ENCODE measurements at places on chromosomes 13 and 19.

- DNase-seq = no peak
Measured at GRCh38 chr19:47099576-47100050, 14.0 kb downstream of the ZC3H4 start.

GRCh38 chr13:35961002-35961401, 170.2 kb downstream of the DCLK1 start:
- no peak for DNase-seq

DNA sequence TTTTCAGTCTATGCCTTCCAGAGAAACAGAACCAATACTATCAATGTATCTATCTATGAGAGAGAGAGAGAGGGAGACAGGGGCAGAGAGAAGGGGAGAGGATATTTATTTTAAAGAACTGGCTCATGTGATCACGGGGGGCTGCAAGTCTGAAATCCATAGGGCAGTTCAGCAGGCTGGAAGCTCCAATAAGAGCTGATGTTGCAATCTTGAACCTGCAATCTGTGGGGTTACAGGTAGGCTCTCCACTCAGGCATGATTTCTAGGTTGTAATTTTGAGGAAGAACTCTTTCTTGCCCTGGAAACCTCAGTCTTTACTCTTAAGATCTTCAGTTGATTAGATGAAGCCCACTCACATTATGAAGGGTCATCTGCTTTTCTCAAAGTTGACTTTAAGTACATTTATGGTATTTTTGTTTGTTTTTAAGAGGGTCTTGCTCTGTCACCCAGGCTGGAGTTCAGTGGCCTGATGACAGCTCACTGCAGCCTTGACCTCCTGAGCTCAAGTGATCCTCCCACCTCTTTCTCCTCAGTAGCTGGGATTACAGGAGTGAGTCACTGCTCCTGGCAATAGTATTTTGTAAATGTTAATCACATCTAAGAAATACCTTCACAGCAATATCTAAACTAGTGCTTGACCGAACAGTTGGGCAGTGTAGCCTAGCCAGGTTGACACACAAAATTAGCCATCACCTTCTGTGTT, 376.4 kb downstream of the FGF9 start:
- DNase-seq = no peak

GRCh38 chr19:10805065-10805757, 30.8 kb downstream of the TMED1 start:
- DNase-seq = no peak

DNA sequence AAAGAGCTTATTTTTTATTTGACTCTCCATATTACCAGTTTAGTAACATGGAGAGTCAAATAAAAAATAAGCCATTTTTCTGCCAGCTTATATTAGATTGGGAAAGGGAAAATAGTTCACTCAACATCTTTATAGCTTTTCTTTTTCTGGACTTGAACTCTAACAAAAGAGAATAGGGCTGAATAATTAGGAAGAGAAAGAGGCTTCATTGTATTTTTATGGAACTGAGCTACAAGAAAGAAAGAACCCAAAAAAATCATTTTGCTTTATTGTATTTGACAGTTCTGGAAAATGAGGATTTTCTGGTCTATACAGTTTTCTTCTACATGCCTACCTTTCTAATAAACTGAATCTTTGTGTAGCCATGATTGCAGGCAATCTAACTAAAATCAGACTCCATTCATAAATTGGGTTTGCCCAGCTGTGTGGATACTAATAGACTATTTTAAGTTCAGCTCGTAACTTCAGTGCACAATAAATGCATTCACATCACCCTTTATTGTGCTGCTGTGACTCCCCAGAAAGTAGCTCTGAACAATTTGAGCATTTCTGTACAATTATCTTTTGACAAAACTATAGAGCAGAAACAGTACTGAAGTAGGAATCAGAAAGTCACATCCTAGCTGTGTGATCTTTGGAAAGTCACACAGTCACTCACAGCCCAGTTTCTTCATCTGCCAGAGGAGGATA, 115.3 kb downstream of the STOML3 start:
- DNase-seq = no peak

DNA sequence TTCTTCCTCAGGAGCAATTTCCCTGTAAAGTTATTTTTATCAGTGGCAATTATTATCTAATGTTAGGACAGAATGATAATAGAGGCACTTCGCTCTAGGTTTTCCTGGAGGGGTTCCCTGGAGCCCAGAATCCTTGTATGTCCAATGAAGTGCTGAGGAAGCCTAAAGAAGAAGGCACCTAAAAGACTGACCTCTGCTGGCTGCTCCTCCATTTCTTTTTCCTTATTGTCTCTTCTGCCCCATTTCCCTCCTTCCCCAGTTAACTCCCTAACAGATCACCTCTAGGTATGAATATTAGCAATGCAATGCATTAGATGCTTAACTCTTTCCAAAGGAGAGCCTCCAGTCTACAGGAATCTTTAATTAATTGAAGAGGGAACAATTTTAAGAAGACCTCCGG, 985.4 kb downstream of the DIAPH3 start:
- no peak for DNase-seq

DNA sequence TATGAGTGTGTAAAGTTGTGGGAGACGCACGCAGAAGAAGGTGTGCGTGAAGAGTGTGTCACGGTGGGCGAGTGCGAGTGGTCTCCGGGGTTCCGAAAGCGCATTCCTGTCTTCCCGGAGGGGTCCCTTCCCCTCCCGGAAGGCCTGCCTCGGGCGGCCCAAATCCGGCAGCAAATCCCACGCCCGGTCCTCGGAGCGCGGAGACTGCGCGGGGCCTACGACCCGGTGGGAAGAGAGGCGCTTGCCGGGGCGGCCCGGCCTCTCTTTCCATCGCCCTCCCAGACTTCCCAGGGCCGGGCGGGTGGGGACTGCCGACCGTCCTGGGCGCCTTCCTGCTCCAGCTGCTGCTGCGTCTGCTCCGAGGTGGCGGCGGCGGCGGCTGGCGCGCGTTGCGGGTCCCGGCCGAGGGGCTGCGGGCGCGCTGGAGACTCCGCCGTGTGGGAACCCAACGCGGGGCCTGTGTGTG, 2.1 kb downstream of the ZIC5 start:
- no peak for DNase-seq

DNA sequence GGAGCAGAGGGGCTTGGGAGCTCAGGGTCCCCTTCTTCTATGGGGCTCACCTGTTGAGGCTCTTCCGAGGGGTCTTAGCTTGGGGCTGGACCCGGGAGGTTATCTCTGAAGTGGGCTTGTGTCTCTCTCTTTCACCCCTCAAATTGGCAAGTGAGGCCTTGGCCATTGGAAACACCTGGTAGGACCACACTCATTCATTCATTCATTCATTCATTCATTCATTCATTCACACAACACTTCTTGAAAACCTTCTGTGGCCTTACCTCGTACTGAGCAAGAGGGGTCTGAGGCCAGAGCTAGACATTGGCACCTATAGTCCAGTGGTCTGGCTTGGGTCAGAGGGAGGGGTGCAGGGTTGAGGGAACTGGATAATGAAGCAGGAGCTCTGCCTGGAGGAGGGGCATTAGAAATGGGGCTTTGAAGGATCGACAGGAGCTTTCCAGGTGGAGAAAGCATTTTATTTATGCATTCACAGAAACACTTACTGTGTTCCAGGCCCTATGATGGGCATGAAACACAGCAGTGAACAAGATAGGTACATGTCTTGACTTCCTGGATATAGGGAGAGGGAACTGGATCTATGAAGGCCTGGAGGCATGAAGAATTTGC, 5.5 kb downstream of the CELF5 start:
- DNase-seq = no peak

DNA sequence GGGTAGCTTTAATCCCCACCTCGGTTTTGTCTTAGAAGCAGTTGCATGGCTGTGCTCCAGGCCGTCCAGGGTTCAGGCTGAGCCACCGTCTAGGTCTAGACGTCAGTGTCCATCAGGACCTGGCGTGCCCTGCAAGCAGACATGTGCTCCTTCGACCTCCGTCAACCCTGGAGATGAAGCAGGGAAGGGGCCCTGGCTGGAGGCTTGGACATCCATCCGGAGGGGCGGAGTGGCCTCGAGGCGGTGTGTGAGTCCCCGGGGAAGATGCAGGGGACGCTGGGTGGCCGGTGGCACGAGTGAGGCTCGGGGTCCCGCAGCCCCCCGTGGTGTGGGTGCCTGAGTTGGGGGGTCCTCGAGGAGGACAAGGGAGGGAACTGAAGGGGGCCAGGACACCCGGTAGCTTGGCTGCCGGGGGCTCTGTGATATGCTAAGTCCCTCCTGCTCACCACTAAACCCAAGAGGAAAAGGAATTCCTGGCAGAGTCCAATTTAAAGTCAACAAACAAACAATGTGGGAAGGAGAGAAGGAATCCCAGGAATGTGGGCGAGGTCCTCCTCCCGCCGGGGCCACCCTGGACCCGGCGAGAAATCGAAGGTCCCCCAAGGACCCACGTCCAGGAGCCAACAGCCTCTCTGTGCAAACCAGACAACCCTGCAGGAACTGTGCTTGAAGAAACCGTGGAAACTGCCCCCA, 14.9 kb upstream of the PTBP1 start:
- DNase-seq = no peak

DNA sequence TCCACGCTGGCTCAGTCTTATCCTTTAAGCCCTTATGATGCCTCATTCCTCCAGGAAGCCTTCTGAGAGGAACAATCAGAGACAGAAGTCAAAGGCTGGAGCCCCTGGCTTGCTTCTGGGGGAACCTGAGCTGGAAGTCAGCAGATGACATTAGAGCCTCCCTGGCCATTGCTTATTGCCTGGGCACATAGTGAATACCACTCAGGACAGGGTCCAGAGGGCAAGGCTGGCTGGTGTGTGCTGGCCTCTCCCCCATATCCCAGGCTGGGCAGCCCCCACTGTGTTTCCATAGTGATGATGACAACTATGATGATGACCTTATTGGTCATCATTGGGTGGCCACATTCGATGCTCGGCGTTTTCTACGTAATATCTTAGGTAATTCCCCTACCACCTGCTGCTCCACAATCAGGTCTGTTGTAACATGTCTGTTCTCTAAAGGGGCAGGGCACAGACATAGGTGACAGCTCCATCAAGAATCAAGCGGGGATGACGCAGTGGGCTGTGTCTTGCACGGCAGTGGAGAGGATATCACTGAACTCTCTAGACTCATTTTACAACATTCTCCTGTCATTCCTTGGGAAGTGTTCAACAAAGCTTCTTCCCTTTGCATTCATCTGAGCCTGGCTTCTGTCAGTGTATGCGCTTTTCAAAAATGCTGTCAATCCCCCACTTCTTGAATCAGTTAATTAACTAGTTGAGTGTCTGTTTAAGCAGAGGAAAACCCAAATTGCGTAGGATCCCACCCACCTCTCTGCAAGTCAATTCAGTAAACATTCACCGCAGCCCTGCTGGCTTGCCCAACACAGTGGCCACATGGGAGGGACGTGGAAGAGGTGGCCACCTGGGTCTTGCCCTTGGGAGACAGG, 89.4 kb upstream of the TSHZ3 start:
- no peak for DNase-seq

- DNase-seq = no peak
Measured at GRCh38 chr19:40266119-40266518, 19.0 kb downstream of the AKT2 start.

DNA sequence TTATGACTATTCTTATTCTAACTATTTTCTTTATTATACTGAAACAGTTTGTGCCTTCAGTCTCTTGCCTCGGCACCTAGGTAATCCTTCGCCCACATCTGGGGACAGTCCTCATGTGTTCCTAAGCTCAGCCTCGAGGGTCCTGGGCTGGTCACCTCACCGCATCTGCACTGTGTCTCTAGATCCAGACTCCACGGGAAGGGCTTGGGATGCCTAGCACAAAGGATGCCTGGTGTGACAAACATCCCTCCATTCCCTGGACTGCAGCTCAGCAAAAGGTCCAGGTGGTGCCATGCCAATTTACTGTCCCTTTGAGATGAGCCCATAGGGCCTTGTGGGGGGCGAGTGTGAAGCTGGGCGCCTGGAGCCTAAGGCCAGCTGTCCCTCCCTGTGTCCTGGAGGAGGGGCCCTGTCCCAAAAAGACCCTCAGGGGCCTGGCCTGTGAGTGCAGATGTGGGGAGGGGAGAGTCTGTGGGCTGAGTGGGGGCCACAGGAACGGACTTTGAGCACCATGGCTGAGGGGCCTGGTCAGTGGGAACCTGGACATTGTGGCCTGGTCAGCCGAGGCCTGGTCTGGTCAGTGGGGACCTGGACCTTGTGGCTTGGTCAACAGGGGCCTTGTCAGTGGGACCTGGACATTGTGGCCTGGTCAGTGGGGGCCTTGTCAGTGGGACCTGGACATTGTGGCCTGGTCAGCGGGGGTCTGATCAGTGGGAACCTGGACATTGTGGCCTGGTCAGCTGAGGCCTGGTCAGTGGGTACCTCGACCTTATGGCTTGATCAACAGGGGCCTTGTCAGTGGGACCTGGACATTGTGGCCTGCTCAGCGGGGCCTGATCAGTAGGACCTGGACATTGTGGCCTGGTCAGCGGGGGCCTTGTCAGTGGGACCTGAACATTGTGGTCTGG, 45.1 kb upstream of the TPM4 start:
- no peak for DNase-seq

DNA sequence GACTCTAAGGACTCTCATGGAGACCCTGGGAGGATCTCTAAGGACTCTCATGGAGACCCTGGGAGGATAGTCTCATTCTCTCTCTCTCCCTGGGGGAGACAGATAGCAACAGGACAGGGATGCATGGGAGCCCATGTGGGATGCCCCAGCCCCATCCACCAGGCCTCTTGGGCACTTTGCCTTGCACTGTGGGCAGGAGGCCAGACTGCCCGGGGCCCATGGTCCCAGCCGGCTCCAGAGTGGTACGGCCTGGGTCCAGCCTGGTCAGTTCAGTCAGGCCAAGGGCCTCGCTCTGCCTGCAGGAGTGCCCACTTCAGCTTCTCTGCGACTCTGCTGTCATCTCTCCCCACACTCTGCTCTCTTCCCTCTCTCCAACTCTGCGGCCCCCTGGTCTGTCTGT, 48.6 kb upstream of the SHKBP1 start:
- no peak for DNase-seq

- DNase-seq = no peak
Measured at GRCh38 chr19:19670070-19670551, 1.5 kb downstream of the ZNF101 start.

GRCh38 chr19:38351865-38352395, 16.3 kb downstream of the CATSPERG start:
- DNase-seq = no peak

GRCh38 chr13:110232142-110232541, 74.8 kb downstream of the COL4A1 start:
- DNase-seq = no peak

GRCh38 chr13:43319617-43320444, 296.4 kb downstream of the DNAJC15 start:
- DNase-seq = no peak

- no peak for DNase-seq
Measured at GRCh38 chr19:49395581-49396407, 7.7 kb downstream of the KASH5 start.

GRCh38 chr13:107977071-107977574, 238.2 kb downstream of the LIG4 start:
- DNase-seq = no peak

DNA sequence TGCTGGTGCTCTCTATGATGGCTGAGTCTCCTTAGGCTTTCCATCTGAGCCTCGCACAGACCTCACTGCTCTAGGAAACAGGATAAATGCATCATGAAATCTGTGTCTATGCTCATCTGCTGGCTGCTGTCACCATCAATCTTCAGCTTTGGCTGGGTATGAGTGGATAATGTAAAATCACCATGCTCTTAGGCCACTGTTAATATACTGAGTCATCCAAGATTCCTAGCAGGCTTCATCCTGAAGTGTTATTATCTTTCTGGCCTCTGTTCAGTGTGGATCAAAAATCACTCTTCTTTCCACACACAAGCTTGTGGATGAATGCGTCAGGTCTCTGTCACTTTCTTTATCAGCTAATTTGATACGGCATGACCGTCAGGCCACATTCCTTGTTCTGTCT, 317.4 kb downstream of the NALCN start:
- DNase-seq = no peak
